Cardiac muscle cell (in vitro differentiated cells and primary cell): ENCODE measurements at places on chromosomes 6 and 20.

DNA sequence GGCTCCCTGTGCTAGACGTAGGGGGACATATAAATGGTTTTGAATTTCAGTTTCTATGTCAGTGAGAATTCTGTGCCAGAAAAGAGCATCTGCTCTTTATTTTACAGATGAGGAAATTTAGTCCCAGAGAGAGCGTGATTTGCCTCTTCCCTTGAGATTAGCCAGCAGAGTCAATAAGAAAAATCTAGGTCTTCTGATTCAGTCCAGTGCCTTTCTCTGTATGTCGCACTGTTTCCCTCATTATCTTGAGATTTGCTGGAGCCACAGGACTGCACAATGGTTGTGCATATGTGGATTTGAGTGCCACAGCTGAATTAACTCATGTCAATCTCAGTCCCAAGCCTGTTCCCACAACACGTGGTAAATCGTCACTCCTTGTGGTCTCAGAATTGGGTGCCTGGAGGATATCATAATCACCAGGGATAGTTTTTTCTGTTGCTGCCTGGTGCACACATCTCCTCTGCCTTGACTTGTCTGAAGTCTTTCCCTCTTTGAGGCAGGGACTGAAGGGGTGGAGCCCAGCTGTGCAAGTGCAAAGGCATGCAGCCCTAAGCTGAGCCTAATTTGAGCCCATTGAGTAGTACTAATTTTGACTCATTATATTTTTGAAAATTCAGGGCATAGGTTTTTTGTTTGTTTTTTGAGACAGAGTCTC lies 276.7 kb downstream of the SOX4 start:
- DNase-seq: no peak

- no peak for DNase-seq
These were observed 55.0 kb downstream of the TRERF1 start for GRCh38 chr6:42396720-42397119.

DNA sequence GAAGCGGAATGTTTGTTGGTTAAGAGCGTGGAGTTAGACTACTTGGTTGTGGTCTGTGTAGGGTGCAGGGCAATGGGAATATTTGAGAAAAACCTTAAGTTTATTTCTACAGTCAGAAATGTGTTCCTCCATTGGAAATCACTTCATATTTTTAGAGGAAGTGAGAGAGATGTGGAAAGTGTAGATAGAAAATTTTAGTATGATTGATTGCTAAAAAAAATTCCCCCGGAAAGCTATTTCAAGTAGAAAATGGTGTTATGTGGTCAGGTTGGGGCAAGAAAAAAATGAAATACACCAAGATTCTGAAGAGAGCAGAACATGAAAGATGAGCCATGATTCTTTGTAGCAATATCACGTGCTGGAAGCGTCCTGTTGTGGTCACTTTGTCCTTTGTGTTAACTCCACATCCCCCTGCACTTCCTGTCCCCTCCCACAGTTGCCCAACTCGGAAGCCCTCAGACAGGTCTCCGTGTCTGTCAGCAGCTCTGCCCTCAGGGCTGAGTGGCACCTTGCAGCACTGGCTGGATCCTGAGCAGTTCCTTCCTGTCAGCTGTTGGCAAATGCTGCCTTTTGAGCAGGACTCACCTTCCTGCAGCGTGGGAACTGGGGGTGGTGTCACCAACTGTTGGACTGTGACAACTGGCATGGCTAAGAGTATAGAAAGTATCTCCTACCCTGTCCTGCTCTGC lies 137.5 kb upstream of the SLC24A3 start:
- no peak for DNase-seq

DNA sequence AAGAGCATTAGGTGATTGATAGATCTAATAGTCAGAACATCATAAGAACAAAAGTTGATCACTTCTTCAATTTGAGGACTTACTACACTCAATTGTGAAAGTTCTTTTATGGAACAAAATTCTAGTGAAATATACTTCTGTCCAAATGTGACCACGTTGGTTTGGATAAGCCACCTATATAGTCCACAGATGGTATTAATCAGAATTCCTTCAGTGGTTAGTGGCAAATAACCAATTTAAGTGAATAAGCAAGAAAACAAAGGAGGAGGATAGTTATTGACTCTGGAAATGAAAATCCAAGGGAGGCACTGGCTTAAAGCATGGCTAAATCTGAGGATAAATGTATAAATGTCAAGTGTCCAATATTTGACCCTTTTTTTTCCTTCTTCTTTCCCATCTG lies 268.5 kb upstream of the MARCKS start:
- DNase-seq: no peak

- DNase-seq: no peak
These were observed 21.7 kb upstream of the GMNN start for GRCh38 chr6:24752917-24753492.

- peak; percentile 8 for DNase-seq
These were observed at the start of gene PLA2G7 for GRCh38 chr6:46734867-46735719. Gene PLA2G7 (minus strand): TSS chr6:46735375. CDS start chr6:46722891, 12,484 bp downstream.

GRCh38 chr6:78253618-78254017 lies 600.8 kb downstream of the MEI4 start:
- DNase-seq: no peak

- peak; percentile 75 for DNase-seq
These were observed 101.3 kb downstream of the SMOC2 start for GRCh38 chr6:168542301-168542700.

- no peak for DNase-seq
These were observed 3.5 kb downstream of the OCSTAMP start for GRCh38 chr20:46546936-46547335.

DNA sequence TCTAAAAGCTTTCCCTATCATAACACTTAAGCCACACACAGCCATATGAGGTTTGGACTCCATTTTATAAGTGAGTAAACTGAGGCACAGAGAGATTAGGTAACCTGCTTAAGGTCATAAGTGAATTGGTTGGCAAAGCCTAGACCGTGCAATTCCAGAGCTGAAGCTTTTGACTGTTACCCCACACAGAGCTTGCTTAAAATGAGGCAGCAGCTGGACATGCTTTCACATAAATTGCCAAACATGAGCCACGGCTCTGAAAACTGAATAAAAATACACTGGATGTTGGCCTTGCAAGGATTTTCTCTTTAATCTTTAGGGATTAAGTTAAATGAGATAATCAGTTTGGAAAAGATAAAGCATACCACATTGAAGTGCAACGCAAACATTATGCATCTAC lies 2.5 kb downstream of the RIPOR2 start:
- no peak for DNase-seq

DNA sequence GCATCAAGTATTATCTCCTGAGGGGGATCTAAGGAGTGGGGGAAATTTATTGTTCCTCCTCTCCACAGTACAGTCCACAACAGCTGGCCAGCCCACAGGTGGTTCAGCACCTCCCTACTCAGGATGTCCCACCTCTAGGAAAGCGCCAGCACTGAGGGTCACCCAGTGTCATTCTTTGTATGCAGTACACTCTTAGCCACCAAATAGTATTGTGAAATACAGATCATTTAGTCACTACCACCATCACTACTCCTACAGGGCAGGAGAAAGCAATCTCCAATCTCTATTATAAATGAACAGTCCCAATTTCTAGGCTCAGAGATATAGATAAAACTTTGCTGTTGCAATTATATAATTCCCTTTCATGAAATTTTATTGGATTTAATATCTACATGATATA lies 6.3 kb upstream of the ZNF76 start:
- DNase-seq: no peak

DNA sequence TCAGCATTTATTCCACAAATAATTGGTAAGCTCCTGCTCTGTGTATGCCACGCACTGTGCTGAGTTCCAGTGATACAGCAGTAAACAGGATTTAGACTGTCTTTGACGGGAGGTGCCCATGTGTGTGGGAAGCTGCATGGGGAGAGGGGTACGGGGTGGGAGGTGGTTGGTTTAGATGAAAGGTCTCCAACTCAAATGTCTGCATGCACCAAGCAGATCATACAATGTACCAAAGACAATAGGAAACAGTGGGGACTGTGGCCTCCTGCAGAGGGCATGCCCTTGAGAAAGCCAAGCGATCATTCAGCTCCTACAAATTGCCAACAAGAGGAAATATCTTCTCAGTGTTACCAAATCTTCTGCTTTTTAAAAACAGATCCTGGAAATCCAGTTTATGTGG lies 36.1 kb downstream of the SLC22A2 start:
- no peak for DNase-seq

- no peak for DNase-seq
These were observed 16.8 kb downstream of the BCL2L1 start for GRCh38 chr20:31705598-31706597.

DNA sequence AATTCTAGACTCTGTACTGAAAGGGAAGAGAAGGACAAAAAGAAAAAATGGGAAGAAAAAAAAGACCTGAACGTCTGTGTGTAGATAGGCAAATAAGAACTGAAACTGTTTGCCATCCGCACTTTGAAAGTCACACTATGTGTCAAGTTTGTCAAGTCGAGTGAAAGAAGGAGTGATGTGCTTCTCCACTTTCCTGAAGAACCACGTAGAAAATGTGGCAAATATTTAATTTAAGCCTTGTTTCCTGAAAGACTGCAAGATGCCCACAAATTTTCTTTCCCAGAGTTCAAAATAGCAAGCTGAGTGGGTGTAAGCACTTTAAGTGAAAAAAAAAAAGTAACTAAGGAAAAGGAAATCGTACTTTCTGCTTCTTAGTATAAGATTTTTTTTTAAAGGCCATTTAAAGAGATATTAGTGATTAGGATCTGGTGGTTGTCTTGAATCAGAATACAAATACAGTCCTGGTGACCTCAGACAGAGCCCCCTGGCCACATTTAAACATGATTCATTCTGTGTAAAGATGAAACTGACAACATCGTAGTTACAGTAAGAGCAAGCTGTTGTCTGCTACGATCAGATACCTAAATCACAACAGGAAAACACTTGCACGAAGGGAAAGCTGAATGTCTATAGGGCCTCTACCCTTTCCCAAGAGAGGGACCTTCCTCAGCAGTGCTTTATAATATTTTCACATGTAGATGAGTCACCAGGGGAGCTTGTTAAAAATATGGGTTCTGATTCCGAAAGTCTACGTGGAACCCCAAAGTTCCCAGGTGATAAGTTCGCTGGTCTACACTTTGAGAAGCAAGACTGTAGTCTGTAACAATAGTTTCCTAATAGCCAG lies 102.3 kb downstream of the HIVEP2 start:
- DNase-seq: no peak

- DNase-seq: no peak
These were observed 23.6 kb downstream of the DDX43 start for GRCh38 chr6:73418081-73418741.

- DNase-seq: no peak
These were observed 99.5 kb upstream of the ZFP64 start for GRCh38 chr20:52291109-52291508.

- no peak for DNase-seq
These were observed 482.7 kb upstream of the JARID2 start for GRCh38 chr6:14763139-14763538.

- peak; percentile 70 for DNase-seq
These were observed 44.3 kb downstream of the TPD52L1 start for GRCh38 chr6:125197795-125198269.

DNA sequence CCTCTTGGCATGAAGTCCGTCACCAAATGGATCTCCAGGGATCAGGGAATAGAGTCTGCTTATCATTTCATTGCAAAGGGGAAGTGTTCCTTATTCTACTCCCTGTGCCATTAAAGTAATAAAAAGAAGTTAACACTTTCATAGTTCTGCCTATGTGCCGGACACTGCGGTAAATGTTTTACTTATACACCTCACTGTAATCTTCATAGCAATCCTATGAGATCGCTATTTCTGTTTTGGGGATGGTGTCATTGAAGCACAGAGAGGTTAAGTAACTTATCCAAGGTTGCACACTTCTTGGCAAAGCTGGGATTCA lies 177.7 kb downstream of the TSHZ2 start:
- DNase-seq: no peak

- DNase-seq: no peak
These were observed 27.6 kb upstream of the ADRM1 start for GRCh38 chr20:62275219-62275618.

DNA sequence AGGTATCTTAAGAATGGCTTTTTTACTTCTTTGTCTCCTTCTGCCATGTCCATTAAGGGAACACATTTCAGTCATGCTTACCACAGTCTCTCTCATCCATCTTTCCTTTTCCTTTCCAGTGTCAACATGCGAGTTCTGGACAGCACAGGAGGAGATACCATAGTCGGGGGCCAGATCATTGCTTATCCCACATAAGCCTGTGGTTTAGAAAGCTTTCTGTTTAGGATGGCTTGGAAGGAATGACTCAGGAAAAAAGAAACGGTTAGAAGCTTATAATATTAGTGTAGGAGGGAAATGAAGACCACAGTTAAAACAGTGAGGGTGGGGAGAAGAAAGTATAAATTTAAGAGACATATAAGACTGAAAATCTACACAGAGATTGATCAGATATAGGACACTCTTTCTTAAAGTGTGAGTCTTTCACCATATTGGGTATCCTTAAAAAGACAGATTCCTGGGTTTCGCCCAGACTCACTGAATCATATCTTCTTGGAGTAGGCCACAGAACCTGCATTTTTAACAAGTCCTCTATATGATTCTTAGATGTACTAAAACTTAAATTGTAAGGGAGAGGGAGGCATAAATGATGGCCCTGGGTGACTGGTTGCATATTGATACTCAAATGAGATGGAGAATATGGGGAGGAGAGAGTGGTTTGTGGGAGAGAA lies 36.1 kb downstream of the DSE start:
- no peak for DNase-seq

- peak; percentile 16 for DNase-seq
These were observed 735 bp downstream of the FAM135A start for GRCh38 chr6:70413992-70414494.

DNA sequence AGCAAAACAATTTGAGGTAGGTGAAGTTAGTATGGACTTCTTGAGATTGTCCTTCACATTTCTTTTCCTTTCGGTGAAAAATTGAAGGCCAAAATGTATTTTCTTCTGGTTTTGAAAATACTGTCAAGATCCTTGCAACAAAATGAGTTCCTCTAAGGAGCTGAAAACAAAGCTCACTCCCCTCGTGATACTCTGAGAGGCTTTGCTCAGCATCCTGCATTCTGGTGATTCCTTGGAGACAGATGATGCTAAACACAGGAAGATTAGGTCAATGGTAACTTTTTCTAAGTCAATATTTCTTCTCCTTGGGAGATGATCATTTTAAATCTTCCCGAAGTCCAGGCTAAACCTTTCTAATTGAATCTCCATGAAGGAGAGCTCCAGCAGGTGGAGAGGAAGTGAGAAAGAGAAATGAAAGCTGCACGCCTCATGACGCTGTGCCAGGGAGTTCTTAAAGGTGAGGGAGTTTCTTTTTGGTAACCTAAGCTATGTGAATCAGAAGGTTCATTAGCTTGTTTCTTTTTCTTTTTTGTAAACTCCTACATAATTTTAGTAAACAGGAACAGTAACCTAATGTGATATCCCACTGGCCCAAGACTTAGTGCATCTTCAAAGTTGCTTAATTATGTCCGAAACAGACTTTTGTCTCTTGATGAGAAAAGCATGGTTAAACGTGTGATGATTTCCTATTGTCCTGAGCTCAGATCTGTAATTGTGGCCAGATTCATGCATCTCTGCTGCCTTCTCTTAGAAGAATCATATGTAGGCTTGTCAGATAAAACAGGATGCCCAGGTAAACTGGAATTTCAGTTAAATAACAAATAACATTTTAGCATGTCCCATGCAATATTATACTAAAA lies 15.0 kb downstream of the ESR1 start:
- no peak for DNase-seq

- DNase-seq: no peak
These were observed 13.4 kb downstream of the CST7 start for GRCh38 chr20:24962510-24962909.
